ENCODE measurements at places on chromosomes 2 and 18.

GRCh38 chr18:76750269-76750668 is 72.1 kb upstream of the ZNF236 start:
- H3K27me3 ChIP-seq = no peaks in the 10 kb centered on the region
- no peaks in the 10 kb centered on the region for H3K4me1 ChIP-seq
- no peak for DNase-seq
- H3K27ac ChIP-seq = no peak overlapping the region

- H3K4me1 ChIP-seq = no peaks in the 10 kb centered on the region
- DNase-seq = no peak
- H3K36me3 ChIP-seq = no peaks in the 10 kb centered on the region
- no peaks in the 10 kb centered on the region for H3K27me3 ChIP-seq
- H3K27ac ChIP-seq = no peak overlapping the region
Observed at GRCh38 chr18:61528961-61529360, 195.7 kb downstream of the CDH20 start.

DNA sequence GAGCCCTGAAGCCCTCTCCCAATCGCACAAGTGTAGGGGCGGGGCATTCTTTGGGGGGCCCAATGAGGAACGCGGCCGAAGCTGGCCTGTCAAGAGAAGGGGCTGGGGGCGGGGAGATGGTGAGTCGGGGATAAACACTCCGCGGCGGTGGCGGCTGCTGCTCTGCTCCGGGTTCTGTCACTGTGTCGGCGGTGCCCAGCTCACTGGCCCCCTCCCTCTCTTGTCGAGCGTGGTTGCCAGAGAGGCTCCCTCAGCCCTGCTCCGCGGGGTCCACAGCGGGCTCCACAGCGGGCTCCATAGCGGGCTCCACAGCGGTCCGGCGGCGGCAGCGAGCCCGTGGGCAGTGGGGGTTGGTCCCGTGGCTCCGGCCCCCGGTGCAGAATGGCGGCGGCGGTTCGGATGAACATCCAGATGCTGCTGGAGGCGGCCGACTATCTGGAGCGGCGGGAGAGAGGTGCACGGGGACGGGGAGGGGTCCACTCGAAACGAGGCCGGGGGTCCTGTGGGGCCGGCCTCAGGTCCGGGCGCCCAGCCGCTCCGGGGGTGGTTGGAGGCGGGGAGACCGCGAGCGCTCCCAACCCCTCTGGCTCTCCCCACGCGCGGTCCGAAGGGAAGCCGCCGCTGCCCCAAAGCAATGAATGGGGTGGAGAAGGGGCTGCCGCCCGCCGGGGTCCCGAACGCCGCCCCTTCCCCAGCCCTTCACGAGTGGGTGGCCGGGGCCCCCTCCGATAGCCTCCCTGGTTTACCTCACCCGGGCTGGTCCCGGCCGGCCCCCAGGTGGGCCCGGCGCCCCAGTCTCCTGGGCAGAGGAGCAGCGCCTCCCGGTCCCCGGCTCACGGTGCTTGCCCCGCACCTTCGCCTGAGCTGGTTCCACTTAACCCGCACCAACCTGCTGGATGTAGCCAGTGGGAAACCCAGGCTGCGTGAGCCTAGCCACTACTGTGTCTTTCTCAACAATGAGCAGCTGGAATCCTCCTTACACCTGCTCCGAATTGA is at the start of gene MXD1:
Gene MXD1, plus strand, starts transcription at position 160 of the 996 bp plus-strand sequence. Its CDS starts 222 bp downstream, at position 382.
- DNase-seq = peak; percentile 31
- H3K4me3 ChIP-seq = peak within 1 kb of the TSS; percentile 84
- no peaks in the 10 kb centered on the region for H3K27me3 ChIP-seq
- H3K4me1 ChIP-seq = peaks cover 34% of the 10 kb centered on the region
- H3K36me3 ChIP-seq = peaks cover 9% of the 10 kb centered on the region

DNA sequence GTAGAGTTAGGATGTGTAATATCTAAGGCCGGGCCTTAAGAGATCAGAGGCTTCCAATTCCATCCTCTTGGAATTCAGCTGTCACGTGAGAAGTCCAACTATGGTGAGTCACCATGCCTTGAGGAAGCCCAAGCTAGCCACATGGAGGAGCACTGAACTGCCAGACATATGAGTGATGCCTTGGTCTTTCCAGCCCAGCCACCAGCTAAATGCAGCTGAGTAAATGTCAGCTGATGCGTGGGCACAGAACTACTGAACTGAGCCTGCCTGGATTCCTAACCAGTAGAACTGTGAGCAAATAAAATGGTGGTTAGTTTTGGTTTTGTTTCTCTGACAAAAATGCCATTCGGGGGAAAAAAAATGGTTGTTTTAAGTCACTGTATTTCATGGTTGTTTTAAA is 153.7 kb upstream of the SERTAD2 start:
- H3K27me3 ChIP-seq = no peaks in the 10 kb centered on the region
- peak overlapping the region; percentile 40 for H3K4me3 ChIP-seq
- no peak overlapping the region for H3K27ac ChIP-seq
